ENCODE measurements at places on chromosomes 1 and 21.

DNA sequence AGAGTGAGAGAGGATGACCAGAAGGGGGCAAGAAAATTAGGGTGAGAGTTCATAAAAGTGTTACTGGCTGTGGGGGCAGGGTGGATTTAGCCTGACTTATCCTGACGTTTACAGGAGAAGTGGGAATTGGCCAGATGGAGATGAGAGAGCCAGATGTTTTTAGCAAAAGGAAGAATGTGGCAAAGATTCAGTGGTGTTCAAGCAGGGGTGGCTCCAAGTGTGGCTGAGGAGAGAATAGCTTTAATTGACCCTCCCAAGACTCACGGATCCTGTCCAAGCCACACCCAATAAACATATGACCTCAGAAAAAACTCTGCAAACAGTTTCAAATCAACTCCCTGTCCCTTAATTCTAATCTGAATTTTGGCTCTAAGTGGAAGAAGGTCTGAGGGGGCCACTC lies 35.2 kb upstream of the EDEM3 start:
- DNase-seq = no peak

DNA sequence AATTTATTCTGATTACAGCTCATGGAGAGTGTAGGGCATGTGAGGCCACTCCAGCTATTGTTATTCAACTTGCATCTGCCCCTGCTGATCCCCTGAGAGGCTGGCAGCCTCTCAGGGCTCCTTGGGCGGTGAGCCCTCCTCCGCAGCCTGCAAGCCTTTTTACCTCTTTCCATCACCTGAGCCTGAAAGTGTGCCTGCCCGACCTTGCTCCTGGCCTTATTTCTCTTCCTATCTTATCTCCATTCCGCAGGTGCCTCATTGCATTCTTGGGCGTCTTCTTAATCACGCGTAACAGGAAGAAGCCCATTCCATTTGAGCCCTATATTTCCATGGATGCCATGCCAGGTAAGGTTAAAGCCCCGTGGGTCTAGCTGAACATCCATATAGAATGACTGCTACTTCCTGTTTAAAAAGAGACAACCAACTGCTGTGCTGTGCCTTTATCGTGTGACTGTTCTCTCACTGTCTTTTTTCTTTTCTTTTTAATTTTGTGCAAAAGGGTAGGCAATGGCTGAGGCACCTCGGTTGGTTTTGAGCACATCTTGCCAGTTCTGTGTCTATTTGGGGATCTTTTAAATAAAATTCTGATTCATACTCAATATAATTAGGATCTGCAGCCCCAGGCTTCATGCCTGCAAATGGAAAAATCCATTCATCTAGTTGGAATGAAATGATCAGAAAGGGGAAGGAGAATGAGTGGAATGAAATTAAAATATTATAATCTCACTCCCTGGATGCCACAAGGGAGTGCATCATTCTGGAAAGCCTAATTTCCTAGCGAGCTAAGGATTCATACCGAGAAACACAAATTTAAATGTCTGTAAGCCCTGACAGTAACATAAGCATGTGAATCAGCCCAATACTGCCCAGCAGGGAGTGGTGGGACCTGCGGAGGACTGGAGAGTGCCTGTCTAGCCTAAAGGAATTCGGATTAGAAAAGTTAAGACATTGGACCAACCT lies 38.6 kb upstream of the RCAN3 start:
- no peak for DNase-seq

GRCh38 chr1:204684571-204685235 lies 835 bp downstream of the LRRN2 start:
- DNase-seq = no peak

DNA sequence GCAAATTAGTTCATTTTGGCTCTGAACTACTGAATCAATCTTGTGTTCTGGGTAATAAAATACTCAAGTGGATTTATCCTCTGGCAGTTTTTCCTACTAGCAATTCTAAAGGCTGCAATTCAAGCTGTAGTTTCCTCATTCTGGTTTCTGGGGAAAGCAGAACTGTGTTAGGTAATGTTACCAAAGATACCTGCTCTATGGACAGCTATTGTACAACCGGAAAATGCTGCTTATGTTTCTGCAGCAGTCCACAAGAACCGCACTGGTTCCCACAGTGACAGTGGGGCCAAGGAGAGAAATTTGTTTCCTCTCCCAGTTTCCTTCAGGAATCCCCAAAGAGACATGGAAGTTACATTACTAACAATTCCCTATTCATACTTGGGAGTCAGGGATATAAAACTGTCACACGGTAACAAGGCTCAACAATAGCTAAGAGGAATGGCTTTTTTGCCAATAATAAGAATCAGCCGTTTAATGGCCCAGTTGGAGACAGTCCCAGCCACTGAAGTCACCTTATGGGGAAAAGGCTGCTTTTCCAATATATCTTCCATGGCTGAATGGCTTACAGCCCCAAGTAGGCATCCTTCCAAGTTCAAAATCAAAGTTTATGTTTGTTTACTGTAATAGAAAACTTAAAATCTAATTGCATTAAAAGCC lies 52.6 kb downstream of the PCNX2 start:
- no peak for DNase-seq

- DNase-seq = no peak
Observed at GRCh38 chr1:194084755-194085154, 898.3 kb upstream of the B3GALT2 start.

DNA sequence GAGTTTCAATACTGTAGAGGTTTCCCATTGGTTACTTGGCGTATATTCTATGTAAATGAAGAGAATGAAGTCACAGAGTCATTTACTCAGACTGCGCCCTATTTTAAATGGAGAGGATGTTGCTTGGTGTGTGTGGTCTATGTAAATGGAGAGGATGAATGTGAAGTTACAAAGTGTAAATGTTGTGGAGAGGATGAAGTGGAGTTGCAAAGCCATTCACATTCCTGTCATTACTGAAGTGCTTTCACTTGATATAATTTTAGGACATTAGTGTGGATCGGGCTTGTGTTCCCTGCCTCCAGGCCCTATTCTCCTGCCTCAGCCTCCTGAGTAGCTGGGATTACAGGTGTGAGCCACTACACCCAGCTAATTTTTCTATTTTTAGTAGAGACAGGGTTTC lies 99.4 kb upstream of the CACYBP start:
- DNase-seq = no peak

GRCh38 chr1:121566346-121566745 lies 381.6 kb downstream of the SRGAP2C start:
- DNase-seq = no peak

- no peak for DNase-seq
Observed at GRCh38 chr1:160196143-160196542, 5.8 kb downstream of the CASQ1 start.

GRCh38 chr1:209823143-209824041 lies 4.4 kb upstream of the UTP25 start:
- no peak for DNase-seq

DNA sequence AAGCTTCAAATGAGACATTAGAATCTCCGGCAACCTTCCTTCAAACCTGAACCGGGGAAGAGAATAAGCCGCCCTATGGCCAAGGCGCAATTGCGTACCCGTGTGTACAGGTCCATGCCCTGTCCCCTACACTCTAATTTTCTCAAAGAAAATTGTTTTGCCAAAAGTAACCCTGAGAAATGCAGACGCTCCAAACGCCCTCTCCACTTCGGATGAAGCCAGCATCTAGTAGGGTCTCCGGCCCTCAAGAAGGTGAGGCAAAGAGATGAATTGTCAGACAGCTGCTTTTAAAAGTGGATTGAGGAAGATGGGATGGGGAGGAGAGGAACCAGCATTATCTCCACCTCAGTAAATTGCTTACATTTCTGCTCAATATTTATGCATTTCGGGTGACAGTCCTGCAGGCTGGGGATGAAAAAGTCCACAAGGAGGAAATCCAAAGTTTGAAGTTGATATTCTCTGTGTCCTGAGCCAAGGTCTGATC lies 630 bp upstream of the LHX9 start:
- DNase-seq = no peak

DNA sequence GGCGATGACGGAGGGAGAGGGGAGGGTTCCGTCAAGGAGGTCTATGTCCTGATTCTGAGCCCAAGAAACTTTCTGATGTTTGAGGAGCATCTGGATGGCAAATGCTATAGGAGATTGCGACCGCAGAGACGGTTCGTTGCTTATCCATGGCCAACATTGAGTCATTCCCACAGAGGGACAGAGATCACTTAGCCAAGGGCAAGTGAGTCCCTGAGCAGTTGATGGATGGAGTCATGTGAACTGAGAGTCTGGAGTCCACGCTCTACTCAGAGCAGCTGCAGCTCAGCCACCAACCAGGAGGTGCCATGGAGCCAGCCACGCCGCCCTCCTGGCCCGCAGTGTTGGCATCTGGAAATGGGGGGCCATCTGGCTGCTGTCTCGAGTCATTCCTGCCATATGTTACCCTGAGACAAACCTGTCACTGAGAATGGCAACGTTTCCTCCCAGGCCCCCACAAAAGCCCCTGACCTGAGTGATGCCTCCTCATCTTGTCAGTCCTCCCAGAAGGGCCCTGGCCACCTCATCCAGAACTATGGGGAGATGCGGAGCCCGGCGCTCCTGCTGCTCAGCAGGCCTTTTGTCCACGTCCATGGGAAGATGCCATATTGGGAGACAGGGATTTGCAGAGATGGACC lies 58.6 kb downstream of the ATP5PO start:
- DNase-seq = no peak

DNA sequence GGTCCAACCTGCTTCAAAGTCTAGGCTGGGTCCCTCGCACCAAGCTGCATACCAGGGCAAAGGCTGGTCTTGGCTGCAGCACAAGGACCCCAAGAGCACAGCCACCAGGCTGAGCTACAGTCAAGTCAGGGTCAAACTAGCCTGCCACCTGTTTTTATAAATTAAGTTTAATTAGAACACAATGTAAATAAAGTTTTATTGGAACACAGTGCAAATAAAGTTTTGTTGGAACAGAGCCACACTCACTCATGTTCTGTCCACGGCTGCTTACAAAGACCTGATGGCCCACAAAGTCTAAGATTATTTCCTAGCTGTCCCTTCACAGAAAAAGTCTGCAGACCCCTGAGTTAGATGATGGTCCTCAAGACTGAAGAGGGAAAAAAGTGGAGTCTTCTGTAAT lies 66.2 kb downstream of the MRPL37 start:
- DNase-seq = no peak

- DNase-seq = no peak
Observed at GRCh38 chr1:17350083-17350482, 21.9 kb upstream of the PADI6 start.

GRCh38 chr1:2130871-2131289 lies 63.7 kb downstream of the FAAP20 start:
- no peak for DNase-seq

DNA sequence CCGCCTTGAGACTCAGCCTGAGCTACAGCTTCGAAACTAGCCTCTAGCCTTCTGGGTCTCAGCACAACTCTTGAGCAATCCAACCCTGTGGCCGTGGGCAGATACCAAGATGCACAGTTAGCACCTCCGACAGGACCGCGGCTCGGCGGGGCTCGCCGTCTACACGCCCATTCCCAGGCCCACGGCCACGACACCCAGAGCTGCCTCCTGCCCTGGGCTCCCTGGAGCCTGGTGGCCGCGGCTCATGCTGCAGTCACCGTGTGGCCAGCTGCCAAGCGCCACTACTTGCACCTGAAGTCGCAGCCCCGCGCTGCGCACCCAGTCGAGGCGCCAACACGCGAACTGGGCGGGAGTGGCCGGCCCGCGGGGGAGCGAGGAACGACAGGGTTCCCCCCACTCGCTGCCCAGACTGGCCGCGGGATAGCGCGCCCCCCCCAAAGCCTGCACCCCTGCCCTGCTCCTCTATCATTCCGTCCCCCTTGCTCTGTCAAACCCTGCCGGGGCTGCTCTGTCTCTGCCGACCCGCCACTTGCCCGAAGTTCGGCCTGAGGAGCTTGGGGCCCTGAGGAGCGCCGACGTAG lies 729 bp upstream of the CDCA8 start:
- DNase-seq = peak; percentile 1

DNA sequence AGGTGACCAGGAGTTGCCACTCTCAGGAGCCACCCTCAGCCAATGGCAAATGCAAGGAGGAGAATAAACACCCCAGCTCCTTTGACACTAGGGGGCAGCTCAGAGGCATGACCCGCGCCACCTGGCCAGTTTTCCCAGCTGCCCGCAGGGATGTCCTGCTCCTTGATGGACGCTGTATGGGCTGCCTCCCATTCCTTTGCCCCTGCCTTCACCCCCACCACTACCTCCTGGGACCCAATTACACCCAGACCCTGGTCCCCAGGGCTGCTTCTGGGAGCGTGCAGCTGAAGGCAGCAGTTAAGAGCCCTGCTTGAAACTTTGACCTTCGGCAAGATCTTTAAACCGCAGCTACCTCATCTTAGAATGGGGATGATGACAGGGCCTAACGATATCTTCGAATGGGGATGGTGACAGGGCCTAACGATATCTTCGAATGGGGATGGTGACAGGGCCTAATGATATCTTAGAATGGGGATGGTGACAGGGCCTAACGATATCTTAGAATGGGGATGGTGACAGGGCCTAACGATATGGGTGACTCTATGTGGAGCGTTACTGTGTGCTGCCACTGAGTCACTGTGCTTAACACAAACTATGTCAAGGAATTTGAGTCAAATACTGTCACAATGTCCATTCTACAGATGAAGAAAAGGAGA lies 163.0 kb upstream of the KAZN start:
- no peak for DNase-seq

- no peak for DNase-seq
Observed at GRCh38 chr1:63810936-63811469, 37.2 kb downstream of the ROR1 start.

- no peak for DNase-seq
Observed at GRCh38 chr1:211734791-211735190, 59.4 kb upstream of the NEK2 start.

- DNase-seq = no peak
Observed at GRCh38 chr21:37562920-37563640, 196.5 kb downstream of the DYRK1A start.

DNA sequence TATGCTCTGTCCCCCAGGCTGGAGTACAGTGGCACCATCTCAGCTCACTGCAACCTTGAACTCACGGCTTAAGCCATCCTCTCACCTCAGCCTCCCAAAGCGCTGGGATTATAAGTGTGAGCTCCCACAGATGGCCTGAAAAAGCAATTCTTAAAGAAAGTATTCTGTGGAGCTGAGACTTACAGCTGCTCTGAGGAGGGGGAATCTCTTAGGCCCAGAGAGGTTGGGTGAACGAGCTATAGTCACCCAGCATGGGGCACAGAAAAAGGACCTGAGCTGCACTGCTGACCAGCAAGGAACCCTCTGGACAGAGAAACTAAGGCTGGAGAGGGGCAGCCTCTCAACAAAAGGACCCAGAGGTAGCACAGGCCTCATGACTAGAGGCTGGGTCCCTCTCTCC lies 1.3 kb downstream of the PAQR7 start:
- DNase-seq = no peak

GRCh38 chr1:234660536-234661316 lies 50.7 kb upstream of the IRF2BP2 start:
- no peak for DNase-seq

DNA sequence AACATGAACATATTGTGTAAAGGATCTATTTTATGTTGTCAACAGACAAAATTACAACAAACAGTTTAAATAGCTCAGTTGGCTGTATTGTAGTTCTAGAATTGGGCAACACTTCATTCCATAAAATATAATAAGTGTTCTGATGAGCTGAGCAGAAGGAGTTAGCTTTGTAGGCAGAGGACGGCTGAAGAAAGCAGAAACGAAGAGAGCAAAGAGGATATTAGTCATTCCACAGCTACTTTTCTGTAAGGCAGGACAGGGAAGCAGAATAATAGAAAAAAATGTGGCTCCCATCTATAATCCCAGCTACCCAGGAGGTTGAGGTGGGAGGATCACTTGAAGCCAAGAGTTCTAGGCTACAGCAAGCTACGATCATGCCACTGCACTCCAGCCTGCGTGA lies 20.2 kb upstream of the IVNS1ABP start:
- DNase-seq = no peak

Measured in stimulated activated CD4-positive, alpha-beta T cell treated with anti-CD3 and anti-CD28 coated beads, Interleukin-1b, Interleukin-23, amount 100 ng/mL, for 24 hours (primary cell).